ENCODE measurements at places on chromosomes 4 and X.

DNA sequence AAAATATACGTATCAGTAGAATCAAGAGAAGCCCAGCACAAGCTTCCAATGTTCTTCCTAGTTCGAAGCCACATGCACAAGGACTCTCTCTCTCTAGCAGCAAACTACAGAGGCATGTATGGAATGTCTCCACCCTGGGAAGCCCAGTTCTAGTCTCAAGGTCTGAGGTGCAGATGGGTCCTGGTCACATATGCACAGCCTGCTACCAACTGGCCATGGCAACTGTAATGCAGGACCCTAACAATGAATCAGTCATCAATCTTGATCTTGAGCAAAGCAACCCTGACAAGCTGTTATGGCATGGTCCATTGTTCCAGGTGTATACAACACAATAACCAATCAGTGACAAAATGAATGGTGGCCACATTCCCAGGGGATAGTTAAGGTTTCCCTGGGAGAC lies 55.8 kb downstream of the MBNL3 start:
- no peak for DNase-seq

- DNase-seq = peak; percentile 25
Observed at GRCh38 chr4:153183146-153183545, 21.1 kb upstream of the TRIM2 start.

DNA sequence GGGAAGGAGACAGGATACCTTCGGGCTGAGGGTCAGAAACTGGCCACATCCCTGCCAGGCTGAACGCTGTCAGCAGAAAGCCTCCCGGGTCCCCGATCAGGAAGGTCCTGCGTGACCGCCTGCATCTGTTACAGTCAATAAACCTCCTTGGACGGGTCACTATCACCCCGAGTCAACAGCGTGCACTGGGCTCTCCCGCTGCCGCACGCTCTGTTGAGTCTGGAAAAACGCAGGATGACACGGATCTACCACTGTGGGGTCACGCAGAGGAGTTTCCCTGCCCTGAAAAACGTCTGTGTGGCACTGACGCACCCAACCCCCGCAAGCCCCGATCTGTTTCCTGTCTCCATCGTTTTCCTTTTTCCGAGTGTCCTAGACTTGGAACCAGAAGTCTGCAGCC lies 12.1 kb downstream of the PPP2R3B start:
- DNase-seq = peak; percentile 35

- no peak for DNase-seq
Observed at GRCh38 chr4:153471698-153472093, 5.5 kb downstream of the TMEM131L start.
